Activated T-helper 17 cell treated with anti-CD3 and anti-CD28 coated beads, Interleukin-2, amount 50 U/mL, for 72 hours (primary cell): ENCODE measurements at places on chromosomes 3 and 15. TPM values are rescaled to one million over a fixed set of nuclear protein-coding genes. Genes with fewer than 3 reads are reported as not detected.

The PCOLCE2 gene
- not detected for total RNA-seq

The TERC gene
- total RNA-seq, result 14.5 TPM

The LRRC31 gene
- not detected for total RNA-seq

The KIAA1143 gene
- 26.1 TPM for total RNA-seq

The PAK6 gene
- 1.4 TPM for total RNA-seq

The CTDSPL gene
- 2.3 TPM for total RNA-seq

The TMEM207 gene
- not detected for total RNA-seq

The ARL6IP5 gene
- total RNA-seq, result 172 TPM

The TMC3 gene
- not detected for total RNA-seq

The ROBO1 gene
- total RNA-seq, result not detected

The BLOC1S6 gene
- total RNA-seq, result 43.7 TPM

The HIGD1A gene
- 46.4 TPM for total RNA-seq

The RBP2 gene
- not detected for total RNA-seq

The PP2D1 gene
- total RNA-seq, result not detected

DNA sequence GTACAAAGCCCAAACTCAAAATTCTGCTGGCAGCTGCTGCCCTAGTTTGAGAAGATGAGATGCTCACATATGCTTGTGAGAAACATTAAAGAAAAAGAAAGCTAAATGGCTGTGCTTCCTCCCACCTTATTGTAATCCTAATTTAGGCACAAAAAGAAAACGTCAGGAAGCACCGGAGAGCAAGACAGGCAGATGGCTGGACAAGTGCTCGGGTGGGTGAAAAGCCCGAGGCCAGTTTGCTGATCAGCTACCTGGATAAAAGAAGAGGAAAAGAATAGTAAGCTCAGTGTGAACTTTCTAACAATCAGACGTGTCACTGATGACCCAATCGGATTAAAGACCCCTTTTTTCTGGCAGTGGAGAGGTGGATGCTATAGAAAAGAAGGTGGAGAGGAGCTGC lies 368.0 kb upstream of the ATP10A start:
- no peak for ATAC-seq

- ATAC-seq, result no peak
Observed at GRCh38 chr3:149374391-149374790, 3.1 kb downstream of the TM4SF1 start.

DNA sequence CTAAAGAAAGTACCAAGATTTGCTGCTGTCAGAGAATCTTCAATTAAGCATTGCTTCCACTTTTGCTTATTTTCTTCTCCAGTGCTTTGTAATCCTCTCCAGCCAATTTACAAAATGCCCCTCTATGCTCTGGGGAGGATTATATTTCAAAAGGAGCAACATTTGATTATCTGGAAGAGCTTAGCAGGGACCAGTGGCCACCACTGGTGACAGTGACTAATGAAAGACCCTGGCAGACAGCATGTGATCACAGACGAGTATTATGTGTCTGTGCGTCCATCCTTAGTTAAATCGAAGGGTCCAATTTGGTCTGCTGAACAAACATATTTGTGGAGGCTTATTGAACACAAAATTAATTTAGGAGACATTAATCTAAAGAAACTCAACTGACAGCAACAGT lies 152.6 kb downstream of the ZNF621 start:
- ATAC-seq, result no peak

DNA sequence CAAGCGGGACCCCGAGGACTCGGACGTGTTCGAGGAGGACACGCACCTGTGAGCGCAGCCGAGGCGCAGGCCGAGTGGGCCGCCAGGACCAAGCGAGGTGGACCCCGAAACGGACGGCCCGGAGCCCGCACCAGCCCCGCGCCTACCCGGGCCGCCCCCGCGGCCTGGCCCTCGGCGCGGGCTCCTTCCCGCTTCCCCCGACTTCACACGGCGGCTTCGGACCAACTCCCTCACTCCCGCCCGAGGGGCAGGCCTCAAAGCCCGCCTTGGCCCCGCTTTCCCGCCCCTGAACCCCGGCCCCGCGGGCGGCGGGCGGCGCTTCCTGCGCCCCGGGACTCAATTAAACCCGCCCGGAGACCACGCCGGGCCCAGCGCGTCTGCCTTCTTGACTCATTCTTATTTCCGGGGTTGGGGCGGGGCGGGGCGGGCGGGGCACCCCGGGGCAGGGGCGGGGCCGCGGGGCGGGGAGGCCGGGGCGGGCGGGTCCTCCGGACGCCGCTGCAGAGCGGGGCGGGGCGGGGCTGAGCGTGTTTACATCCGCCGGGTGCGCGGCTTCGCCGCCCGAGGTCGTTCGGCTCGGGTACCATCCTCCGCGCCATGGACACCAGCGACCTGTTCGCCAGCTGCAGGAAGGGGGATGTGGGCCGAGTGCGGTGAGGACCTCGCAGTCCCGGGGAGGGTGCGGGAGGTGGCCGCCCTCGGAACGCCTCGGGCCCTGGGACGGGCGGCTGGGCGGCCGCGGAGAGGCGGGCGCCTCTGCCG lies at the start of gene ABTB1:
TSS of gene ABTB1 (plus strand) at position 524 of the 762 bp plus-strand sequence. CDS start at position 598, 74 bp downstream.
- peak; percentile 94 for ATAC-seq

GRCh38 chr3:97647441-97647982 lies 117.0 kb upstream of the ARL6 start:
- no peak for ATAC-seq

DNA sequence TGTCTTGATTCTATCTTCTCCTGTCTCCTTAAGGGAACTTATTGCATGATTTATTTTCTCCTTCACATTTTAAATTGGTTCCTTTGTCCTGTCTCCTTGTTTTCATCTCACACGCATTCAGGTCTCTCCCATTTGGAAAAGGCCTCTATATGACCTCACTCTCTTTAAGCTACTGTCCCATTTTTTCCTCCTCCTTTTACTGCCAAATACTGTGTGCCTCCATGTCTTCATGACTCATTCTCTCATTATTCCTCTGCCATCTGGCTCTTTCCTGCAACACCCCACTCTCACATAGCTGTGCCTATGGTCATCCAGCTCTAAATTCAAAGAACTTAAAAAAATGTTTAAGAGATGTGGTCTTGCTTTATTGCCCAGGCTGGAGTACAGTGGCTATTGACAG lies 48.0 kb downstream of the TYRO3 start:
- ATAC-seq, result no peak

GRCh38 chr3:141321109-141321497 lies 47.2 kb upstream of the ZBTB38 start:
- ATAC-seq, result no peak

DNA sequence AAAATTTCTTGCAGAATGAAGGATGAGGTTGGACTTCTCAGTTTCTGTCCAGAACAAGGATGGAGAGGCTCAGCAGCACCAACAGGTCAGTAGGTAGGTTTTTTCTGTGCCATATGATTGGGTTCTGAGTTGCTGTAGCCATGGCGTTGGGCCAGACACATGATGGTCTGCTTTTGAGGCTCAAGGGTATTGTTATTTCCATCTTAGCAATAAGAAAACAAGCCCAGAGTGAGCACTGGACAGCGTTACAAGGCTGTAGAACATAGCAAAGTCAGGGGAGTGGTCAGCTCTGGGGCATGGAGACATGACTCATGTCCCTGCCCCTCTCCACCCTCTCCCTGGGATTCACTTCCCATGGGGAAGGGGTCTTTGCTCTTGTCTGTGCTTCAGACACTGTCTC lies 137.6 kb upstream of the TOPAZ1 start:
- ATAC-seq, result no peak

DNA sequence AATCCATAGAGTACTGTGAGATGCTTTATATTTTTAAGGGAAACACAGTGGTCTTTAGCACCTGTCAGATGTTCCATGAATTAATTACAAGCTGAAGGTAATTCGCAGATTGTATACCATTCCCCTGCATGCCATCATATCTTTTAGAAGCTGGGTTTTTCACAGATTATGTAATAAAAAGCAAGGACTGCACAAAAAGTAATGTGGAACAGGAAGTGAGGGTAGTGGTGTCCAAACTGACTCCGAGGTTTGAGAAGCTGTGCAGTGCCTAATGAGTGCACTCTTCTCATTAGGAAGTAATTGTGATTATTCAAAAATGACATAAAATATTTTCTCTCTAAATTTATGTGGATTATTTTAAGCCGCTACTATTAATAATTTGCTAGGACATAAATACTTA lies 123.2 kb downstream of the GOLIM4 start:
- no peak for ATAC-seq

DNA sequence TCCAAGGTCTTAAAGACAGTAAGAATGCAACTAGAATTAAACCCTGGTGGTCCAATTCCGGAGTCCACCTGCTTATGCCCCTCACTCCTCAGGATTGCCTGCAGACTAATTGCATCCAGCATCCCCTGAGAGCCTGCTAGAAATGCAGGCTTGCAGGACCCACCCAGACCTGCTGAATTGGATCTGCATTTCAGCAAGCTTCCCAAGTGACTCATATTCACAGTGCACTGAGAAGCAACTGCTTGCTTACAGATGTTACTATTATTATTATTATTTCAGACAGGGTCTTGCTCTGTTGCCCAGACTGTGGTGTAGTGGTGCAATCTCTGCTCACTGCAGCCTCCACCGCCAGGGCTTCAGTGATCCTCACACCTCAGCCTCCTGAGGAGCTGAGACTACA lies 83.5 kb upstream of the VGLL4 start:
- ATAC-seq, result no peak

- peak; percentile 45 for ATAC-seq
Observed at GRCh38 chr3:123286308-123287023, 84.7 kb downstream of the SEC22A start.

GRCh38 chr3:56896357-56896756 lies 94.6 kb upstream of the ARHGEF3 start:
- ATAC-seq, result no peak

DNA sequence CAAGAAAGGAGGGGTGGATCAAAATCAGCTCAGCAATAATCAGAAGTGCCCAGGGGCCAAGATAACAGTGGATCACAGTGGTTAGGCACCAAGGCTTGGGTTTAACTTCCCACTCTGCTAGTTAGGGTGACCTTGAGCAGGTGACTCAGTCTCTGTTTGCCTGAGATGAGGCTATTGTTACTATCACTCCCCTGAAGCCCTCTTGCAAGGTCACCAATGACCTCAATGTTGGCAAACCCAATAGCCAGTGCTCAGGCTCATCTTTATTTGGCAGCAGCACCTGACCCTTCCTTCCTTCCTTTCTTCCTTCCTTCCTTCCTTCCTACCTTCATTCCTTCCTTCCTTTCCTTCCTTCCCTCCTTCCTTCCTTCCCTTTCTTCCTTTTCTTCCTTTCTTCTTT lies 102.4 kb upstream of the HACD2 start:
- ATAC-seq, result no peak

GRCh38 chr3:64987726-64988125 lies 299.9 kb upstream of the ADAMTS9 start:
- no peak for ATAC-seq

- ATAC-seq, result no peak
Observed at GRCh38 chr3:108441518-108441917, 68.9 kb downstream of the MYH15 start.

- ATAC-seq, result no peak
Observed at GRCh38 chr3:104005815-104006214, 1360.9 kb upstream of the ALCAM start.

DNA sequence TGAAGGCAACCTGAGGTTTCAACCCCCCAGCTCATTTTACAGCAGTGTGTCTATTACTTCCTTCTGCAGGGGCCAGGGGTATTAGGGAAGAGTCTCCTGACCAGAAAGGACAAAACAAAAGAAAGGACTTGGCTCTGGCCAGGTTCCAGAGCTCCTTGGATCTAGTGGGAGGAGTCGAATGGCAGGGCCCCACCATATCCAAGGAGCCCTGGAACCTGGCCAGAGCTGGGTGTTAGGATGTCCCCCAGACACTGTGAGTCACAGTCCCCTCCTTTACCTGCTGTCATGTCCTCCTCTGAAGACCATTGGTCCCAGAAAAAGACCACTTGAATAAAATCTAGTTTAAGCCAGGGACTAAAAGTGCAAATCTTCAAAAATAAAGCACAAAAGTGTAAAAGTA lies 113.2 kb downstream of the EEFSEC start:
- ATAC-seq, result no peak

GRCh38 chr3:132537297-132537696 lies 59.8 kb upstream of the ACKR4 start:
- no peak for ATAC-seq

GRCh38 chr3:188752850-188753249 lies 418.9 kb upstream of the TPRG1 start:
- peak; percentile 56 for ATAC-seq

GRCh38 chr3:183313351-183313750 lies 60.3 kb downstream of the B3GNT5 start:
- no peak for ATAC-seq

- ATAC-seq, result no peak
Observed at GRCh38 chr3:116339441-116340028, 105.8 kb downstream of the LSAMP start.

- ATAC-seq, result no peak
Observed at GRCh38 chr3:55565521-55565920, 78.4 kb upstream of the WNT5A start.

- peak; percentile 87 for ATAC-seq
Observed at GRCh38 chr3:146464005-146464595, 5.3 kb downstream of the PLSCR2 start.

DNA sequence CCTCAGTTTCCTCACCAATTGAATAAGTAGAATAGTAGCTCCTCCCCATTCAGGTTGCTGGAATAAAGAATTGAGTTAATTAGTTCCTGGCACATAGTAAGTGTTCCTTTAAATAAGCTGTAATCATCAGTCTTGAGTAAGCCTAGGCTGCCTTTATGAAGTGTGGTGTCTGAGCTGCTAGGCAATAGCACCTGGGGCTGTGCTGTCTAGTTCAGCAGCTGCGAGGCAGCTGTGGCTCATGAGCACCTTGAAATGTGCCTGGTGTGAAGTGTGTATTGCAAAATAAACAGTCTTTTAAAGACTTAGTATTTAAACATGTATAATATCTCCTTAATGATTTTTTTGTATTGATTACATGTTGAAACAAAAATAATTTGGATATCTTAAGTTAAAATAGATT lies 77.6 kb downstream of the TOP2B start:
- ATAC-seq, result no peak

GRCh38 chr3:26105261-26105660 lies 315.4 kb downstream of the OXSM start:
- no peak for ATAC-seq

GRCh38 chr15:89142423-89142822 lies 54.2 kb downstream of the ABHD2 start:
- no peak for ATAC-seq

- ATAC-seq, result no peak
Observed at GRCh38 chr3:197547306-197548011, 8.3 kb downstream of the BDH1 start.

DNA sequence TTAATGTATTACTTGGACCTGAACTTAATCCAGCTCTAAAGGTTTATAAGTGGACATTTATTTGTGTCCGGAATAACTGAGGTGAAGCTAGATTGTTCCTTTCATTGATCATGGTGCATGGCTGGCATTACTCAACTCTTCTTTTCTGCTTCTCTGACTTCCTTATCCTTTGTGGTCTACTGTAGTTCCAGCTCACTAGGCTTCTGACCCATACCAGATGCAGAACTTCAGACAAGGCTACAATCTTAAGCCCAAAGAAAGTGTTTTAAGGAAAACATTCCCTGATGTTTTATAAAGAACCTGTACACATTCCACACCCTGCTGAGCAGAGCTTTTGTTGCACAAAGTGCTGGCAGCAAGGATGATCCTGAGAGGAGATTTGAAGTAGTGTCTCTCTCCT lies 250.8 kb upstream of the TGFBR2 start:
- ATAC-seq, result no peak
